Fibroblast of mammary gland (primary cell): ENCODE measurements at places on chromosomes 6 and 20.

DNA sequence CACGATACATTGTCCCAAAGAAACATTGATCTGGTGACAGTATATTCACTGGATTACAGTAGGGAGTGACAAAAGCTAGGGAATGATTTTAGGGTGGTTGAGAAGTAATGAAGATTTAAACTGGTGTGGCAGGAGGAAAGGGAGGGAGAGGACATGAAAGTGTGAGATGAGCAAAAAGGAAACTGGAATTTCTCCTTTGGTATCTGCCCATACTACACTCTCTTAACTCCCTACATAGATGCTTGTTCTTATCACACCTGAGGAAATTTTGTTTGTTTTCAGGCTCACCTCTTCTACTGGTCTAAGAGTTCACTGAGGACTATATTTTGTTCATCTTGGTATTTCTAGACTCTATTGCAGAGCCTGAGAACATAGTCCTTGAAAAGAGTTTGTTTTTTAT is 44.9 kb upstream of the CEP162 start:
- DNase-seq = no peak

DNA sequence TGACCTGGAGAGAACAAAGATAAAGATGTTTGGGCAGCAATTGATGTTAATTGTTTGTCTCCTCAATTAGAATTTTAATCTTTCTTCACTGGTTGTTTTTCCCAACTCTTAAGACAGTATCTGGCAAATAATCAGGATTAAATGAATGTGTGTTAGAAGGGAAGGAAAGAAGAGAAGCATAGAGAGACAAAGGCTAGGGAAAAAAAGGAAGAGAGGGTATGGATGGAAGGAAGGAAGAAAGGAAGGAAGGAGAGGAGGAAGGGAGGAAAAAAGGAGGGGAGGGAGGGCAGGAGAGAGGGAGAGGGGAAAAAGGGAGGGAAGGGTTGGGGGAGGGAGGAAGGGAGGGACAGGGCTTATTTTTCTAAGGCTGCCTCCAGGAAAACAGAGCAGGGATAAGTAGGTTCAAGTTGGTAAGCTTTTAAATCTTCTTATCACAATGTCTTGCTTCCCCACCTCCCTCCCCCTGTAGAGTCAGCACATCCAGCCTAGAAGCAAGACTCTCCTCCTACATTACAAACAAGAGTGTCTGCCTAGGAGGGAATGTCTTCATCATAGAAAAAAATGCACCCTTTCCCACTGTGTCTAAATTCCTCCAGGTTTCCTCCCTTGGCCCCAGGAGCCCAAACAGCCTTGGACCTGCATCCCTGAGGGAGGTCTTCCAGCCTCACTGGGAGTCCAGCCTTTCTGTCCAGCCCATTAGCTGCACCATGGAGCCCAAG is 447.8 kb upstream of the JARID2 start:
- DNase-seq = no peak

DNA sequence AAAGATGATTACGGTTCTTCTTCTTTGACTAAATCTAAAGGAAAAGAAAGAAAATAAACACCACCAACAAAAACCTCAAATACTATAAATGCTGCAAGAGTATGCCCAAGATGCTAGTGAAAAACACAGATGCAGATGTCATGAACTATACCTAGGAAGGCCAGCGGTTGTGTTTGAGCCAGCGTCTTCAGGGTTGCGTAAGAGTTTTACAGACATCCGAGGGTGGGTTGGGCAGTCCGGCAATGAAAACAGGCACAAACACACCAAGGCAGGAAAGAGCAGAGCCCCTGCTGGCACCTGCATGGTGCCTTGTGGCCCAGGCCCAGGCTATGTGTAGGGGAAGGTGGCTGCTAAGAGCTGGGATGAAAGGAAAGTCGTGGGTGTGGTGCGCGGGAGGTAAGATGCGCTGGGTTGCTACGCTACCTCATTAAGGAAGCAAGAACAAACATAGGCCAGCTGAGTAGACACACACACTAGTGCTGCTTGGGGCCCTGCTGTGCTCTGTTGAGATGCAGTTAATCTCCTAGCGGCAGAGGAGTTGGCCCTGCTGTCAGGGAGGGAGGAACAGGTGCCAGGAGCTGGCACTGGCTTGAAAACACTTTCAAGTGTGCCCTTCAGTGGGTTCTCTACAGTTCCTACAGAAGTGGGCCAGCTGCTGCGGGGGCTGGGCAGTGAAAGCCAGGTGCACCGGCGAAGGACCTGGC is 170.2 kb upstream of the PLN start:
- no peak for DNase-seq

DNA sequence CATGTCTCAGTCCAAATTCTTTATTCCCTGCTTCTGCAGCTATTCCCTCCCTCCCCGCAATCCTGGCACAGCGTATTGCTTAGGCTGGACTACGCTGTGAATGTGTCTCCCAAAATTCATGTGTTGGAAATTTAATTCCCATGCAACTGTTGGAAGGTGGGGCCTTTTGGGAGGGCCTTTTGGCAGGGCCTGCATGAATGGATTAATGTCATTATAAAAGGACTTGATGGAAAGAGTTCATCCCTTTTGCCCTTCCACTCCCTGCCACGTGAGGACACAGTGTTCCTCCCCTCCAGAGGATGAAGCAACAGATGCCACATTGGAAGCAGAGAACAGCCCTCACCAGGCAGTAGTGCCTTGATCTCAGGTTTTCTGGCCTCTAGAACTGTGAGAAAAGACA is 20.4 kb upstream of the NOTCH4 start:
- DNase-seq = peak; percentile 47
